ENCODE measurements at places on chromosomes 1 and 21. TPM values are rescaled to one million over a fixed set of nuclear protein-coding genes. Genes with fewer than 3 reads are reported as not detected.

DNA sequence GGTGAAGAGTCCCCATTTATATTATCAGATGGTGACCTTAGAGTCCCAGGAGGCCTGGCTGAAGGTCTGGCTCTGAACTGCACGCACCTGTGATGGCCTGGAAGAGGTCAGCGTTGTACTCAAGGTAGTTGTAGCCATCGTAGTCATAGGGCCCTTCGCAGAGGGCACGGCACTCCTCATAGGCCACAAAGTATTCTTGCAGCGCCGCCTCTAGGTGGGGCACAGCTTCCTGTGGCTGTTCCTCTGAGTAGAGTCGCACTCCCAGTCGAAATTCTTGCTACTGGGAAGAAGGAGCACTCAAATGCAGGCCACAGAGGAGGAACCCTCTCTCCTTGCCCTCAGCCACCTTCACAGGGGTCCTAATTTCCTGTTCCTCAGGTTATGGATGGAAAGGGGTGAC is 7.7 kb downstream of the P3H1 start:
- no peak for ATAC-seq

DNA sequence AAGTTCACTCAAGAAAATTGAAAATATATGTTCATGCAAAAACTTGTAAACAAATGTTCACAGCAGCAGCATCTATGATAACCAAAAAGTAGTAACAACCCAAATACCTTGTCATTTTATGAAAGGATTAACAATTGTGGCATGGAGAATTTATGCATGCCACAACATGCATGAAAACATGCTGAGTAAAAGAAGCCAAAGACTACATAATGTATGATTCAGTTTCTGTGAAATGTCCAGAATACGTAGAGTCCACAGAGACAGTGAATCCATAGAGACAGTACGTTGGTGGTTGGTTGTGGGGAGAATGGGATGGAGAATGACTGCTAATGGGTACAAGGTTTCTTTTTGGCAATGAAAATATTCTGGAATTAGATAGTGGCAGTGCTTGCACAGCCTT is 148.7 kb downstream of the MAST2 start:
- ATAC-seq = no peak

GRCh38 chr1:15423355-15424077 is 13.8 kb downstream of the EFHD2 start:
- no peak for ATAC-seq

GFI1 gene
- total RNA-seq = 0.15 TPM

MNDA gene
- total RNA-seq = not detected

NTRK1 gene
- total RNA-seq = 0.11 TPM
